ENCODE measurements at places on chromosomes 16 and 17.
A peak's percentile ranks its signal among the peaks of the same experiment; 100 is the strongest.

DNA sequence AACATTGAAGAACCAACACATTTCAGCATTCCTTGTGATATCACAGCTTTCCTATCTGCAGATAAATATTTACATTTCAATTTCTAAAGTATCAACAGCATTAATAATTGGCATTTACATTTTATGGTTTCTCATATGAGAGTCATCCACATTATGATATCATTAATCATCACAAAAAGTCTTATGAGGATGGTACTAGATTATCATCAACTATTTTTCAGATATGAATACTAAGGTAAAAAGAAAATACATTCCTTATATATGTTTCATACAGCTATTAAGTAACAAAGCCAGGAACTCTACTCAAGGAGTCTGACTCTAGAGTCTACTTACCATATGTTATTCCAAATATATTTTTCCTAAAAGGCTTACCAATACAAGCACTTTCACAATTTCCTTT is 40.7 kb downstream of the ABCA5 start:
- no peak for DNase-seq

DNA sequence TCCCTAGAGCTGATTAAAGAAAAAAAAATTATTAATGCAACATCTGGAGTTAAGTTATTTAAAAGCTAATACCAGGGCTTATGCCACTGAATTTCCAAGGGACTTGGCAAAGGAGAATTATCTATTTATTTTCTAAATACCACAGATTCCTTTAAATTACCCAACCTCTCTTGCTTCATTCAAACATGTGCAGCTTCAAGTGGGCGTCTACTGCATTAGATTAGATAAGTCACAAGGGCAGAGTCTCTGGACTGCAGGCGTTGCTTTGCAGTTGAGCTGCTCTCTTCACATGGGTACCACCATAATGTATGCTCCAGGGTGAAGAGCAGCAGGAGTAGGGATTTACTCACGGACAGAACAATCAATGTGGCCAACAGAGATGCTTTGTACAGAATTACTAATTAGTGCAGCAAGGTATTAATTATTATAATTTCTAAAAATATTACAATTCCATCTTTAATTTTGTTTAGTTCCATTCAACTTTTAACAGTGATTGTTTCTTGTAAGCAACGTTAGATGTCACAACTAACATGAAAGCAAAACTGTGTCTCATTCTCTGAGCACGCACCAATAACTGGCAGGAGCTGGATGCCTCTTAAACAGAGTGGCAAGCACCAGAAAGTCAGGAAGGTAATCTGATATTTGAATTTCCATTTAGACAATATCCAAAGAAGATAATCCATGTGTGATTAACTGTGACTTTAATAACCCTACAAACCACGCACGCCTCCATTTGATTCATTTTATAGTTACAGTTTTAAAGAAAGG is 214.2 kb downstream of the STX8 start:
- DNase-seq, result no peak

DNA sequence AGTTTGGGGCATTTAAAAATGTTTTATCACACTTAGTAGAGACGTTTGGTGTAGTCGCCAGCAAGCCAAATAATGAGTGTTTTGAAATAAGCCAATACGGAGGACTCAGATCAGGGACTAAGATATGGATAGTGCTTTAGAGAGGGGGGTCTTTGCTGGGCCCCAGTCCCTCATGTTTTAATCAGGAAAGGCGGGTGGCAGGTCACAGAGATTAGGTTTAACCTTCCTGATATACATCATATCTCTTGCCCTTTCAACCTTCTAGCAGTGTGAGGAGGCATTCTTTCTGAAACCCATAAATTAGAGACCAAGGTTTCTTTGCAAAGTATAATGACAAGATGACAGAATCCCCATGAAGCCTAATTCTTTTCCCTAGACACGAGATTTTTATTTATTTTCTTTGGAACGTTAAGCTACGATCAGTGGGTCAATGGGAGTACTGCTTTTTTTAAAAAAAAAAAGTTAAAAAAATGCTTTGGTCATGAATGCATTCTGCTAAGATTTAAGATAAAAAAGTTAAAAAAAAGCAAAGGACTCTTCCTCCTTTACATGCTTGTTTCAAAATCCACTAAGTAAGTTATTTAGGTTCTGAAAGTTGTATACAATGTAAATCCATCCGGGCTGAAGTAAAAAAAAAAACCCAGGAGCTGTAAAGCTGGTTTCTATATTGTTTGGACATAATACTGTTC is 572.1 kb upstream of the SALL1 start:
- DNase-seq, result no peak

DNA sequence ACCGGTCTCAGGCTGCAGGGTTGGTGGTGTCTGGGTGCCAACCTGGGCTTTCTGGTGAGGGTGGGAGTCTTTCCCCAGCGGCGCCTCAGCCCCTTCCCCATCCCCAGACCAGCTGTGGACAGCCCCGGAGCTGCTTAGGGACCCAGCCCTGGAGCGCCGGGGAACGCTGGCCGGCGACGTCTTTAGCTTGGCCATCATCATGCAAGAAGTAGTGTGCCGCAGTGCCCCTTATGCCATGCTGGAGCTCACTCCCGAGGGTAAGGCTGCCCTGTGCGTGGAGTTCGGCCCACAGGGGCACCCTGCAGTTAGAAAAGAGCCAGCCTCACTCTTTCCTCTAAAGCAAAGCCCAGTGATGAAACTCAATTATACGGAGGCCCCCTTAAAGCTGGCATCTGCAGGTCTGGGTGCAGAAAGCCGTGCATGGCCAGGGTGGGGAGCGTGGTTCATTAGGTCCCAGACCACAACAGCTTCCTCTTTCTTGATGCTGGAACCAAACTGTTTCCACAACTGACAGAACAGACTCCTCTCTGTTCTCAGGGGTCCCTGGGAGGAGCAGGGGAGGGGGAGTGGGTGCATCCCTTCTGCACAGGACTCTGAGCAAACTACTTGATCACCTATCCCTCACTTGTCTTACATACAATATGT is 10.7 kb downstream of the GUCY2D start:
- DNase-seq, result no peak

GRCh38 chr16:57938936-57939871 is 31.7 kb downstream of the CNGB1 start:
- DNase-seq, result no peak

GRCh38 chr17:48067245-48067644 is 19.1 kb downstream of the NFE2L1 start:
- DNase-seq, result no peak

DNA sequence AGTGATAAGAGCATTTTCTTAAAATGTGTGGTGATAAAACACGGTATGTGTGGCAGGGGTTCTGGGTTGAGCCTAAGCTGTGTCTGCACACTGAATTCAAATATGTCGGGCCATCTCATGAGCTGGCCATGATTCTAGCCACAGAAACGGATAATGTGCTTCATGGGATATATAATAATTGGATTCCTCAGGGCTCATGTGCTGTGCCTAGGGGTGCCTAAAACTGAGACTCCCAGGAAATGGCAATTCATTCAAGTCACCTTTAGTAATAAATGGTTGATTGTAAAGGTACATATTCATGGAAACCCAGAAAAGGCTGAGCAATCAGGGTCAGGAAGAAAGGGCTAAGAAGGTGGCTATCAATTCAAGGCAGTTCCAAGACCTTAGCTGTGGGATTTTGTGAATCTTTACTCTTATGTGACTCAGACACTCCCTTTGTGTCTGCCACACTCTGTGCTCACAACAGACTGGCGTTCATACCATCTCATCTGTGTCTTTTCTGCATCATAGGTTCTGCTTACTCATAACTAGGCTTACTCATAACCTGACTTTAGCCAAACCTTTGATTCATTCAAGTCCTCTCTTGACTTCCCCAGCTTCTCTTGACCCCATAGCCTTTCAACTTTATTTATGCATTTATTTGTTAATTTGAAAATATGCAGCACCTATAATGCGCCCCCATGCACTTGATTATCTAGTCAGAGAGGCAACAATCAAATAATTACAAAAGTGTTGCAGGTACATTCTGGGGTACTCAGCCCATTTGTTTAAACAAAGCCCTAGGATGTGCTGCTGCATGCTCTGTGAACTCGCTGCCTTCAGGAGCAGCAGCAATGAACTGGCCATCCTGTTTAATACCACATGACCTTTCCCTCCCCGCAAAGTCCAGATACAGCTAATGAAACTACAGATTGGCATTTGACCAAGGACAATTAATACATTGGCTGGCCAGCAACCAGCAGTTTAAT is 28.4 kb upstream of the MED13 start:
- no peak for DNase-seq

DNA sequence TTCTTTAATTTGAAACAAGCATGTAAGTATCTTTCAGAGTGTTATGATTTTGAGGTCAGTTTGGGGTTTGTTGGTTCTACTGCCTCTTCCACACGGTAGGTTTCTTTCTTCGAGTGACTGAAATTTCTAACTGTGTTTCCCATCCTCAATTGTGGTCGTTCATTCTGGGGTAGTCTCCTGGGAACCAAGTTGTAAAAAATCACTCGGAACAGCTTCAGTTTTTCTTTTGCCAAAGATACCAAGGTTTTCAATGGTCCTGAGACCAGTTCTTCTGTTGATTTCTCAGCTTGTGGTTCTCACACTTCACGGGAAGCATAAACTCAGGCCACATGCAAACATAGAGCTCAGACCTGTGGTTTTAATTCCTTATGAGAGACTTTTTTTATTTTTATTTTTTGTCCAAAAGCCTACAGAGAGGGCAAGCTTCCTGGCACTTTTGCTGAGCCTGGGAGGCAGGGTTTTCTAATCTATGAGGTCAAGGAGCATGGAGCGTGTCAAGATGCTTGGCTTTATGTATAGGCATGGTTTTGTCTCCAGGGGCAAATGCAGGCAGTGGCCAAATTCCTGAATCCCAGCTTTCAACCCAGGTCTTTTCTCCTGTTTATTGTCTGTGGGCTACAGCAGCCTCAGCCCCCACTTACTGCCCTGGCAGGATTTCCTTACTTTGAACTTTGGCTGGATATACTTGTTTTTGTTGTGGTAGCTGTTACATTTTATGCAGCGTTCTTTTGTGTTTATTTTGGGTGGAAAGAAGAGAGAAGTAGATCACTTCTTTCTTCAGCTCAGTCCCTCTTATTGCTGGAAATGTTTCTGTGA is 32.9 kb downstream of the HS3ST3A1 start:
- no peak for DNase-seq

DNA sequence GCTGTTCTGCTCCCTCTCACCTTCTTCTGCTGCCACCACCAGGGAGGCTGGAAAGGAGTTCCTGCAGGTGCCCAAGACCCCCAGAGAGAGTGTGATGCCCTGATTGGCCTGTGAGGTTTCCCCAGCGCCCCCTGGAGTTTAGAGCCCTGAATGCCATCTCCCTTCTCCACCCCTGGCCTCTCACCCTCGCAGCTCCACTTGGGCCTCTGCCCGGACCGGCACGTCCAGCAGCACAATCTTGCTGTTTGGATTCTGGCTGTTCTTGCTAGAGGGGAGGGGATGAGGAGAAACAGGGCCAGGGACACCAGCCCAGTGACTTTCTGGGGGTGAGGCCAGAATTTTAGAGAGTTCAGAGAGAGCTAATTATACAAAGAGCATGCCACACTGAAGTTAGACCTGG is 12.5 kb upstream of the FAM171A2 start:
- peak; percentile 61 for DNase-seq

GRCh38 chr16:27628241-27628942 is 78.4 kb downstream of the KATNIP start:
- peak; percentile 72 for DNase-seq

- DNase-seq, result no peak
Measured at GRCh38 chr17:17736205-17737183, 55.2 kb downstream of the RAI1 start.

- DNase-seq, result peak; percentile 75
Measured at GRCh38 chr17:80104321-80104955, 3.1 kb downstream of the GAA start.

GRCh38 chr17:60230358-60230757 is 80.6 kb downstream of the CA4 start:
- no peak for DNase-seq

DNA sequence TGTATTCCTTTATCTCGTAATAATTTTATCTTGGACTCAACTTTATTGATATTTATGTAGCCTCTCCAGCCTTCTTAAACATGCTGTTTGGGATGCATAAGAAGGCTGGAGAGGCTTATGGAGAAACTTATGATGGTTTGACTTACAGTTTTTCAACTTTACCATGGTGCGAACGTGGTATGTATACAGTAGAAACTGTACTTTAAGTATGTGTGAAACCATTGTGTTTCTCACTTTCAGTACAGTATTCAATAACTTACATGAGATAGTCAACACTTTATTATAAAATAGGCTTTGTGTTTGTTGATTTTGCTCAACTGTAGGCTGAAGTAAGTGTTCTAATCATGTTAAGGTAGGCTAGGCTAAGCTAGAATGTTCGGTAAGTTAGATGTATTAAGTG is 206.8 kb downstream of the SEC14L1 start:
- no peak for DNase-seq

DNA sequence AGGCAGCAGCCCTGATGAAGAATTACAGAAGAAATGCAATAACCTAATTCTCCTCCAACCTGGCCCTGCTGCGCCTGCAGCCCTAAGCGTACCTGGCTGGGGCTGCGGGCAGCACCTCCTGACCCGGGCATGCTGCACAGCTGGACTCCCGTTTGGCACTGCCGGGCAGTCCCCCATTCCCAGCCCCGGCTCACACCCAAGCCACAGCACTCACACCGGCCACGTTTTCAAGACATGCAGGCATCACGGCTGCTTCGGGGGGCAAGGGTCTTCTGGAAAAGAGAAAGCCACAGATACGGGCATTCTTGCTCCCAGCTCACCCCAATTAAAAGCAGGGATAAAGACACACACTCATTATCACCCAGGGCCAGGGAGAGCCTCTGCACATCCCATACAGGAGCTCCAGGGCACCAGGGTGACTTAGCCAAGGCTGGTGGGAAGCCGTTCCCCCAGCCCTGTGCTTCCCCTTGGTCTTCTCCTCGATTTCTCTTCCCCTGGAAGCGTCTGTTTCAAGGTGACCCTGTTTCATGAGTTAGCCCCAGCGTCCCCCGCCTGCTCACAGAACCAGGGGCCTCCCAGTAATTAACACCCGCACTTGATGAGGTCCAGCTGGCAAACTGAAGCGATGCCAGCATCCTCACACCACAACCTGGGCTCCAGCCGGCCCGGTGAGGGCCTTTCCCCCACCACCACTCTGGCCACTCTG is 216.7 kb downstream of the C16orf78 start:
- DNase-seq, result peak; percentile 47

DNA sequence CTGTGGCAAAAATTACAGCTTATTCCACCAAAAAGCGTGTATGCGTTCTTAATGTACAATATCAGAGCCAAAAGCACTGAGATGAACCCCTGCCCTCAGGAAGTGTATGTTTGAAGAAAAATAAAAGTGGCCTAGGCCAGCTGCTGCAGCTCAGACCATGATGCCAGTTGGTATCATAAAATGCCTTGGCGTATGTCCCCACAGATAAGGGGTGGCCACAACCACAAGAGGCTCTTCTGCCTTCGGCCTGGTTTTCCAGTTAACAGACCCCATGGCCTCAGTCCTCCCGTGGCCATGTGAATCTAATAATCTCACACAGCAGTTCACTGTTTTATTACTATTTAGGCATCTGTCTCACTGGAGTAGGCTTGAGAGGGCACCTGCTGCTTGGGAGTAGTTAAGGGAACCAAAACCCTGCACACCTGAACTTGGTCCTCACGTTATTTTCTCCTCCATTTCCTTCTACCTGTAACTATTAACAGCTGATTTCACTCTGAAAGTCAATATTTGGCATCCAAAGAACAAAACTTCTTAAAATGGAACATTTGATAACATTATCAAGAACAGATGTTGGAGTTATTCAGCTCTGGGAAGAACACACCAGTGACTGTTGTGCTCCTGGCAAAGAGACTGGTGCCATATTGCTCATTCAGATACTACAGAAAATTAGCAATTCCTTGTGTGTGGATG is 34.8 kb upstream of the ERN1 start:
- DNase-seq, result no peak

- no peak for DNase-seq
Measured at GRCh38 chr17:46765453-46765852, 53.0 kb downstream of the WNT3 start.
